ENCODE measurements at places on chromosomes 2 and 18.

- no peak for DNase-seq
Measured at GRCh38 chr2:75074708-75075107, 116.3 kb downstream of the POLE4 start.

DNA sequence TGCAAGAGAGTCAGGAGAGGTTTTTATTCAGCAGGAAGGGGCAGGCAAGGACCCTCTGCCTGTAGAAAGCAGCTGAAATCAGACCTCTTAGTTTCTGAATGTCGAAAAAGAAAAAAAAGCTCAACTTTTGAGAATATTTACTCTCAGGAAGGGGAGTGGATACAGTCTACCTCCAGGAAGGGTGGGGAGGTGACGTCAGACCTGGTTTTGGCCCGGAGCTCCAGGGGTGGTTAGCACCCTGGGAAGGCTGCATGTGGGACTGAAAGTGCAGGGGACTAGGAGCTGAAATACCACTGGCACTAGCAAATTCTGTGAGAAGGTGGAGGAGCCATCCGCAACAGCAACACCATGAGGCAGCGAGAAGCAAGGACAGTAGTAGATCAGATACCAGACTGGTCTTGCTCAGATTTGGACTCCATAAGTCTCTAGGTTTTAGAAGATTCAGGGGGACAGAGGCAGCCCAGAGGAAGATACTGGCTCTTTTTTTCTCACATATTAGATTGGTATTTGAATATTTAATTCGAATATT, 19.8 kb downstream of the MC2R start:
- DNase-seq: no peak

DNA sequence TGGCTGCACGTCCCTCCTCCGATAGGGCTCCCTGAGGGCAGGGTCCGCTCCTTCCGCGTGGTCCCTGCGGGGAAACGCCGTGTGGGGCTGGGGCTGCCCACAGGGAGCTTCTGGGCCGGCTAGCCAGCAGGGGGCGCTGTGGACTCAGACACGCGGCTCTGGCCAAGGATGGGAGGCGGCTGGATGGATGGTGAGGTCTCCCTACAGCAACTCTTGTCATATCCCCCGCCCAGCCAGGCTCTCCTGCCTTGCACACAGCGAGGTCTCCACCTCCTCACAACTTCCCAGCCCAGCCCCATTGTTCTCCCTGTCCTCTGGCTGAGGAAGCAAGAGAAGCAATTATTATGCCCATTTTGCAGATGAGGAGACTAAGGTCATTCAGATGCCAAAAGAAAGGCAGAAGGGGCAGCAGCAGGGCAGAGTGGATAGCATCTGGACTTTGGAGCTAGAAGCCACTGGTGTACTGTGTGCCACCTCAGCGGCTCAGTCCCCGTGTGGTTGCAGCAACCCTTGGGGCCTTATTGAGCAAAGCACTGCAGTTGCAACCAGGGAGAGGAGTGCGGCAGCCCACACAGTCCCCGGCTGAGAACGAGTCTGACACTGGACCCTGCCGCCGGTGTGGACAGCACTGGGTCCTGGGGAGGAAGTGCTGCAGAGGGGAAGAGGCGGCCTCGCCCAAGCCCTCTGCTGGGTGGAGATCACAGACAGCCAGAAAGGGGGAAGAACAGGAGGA, 99.0 kb downstream of the ZFP36L2 start:
- DNase-seq: peak; percentile 85

- no peak for DNase-seq
Measured at GRCh38 chr2:143177096-143177786, 48.0 kb downstream of the ARHGAP15 start.

DNA sequence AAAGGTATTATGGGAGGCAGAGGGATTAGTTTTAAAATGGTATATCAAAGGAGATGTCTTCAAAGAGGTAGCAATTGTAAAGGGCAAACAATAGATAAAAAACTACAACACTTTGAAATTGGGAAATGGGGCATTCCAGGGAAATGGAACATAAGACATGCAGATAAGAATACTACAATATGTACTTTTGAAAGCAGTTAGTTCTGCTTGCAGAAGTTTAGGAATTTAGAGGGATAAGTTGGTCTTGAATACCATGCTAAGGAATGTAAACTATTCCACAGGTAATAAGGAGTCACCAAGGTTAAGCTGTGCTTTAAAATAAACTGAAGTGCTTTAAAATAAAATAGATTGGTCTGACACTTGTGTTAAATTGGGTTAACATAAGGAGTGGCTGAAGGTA, 571.7 kb upstream of the ACVR2A start:
- DNase-seq: no peak

- no peak for DNase-seq
Measured at GRCh38 chr2:126446106-126446695, 209.8 kb upstream of the GYPC start.

- no peak for DNase-seq
Measured at GRCh38 chr18:55252901-55253300, 293.6 kb upstream of the CCDC68 start.

GRCh38 chr2:146587291-146587713, 1257.5 kb upstream of the ACVR2A start:
- DNase-seq: no peak

- no peak for DNase-seq
Measured at GRCh38 chr2:179995741-179996515, 11.2 kb downstream of the CWC22 start.

- DNase-seq: no peak
Measured at GRCh38 chr18:63775166-63775730, at the start of gene SERPINB7. Gene SERPINB7 (plus strand): TSS chr18:63775418. CDS start chr18:63782373, 6,955 bp downstream.

DNA sequence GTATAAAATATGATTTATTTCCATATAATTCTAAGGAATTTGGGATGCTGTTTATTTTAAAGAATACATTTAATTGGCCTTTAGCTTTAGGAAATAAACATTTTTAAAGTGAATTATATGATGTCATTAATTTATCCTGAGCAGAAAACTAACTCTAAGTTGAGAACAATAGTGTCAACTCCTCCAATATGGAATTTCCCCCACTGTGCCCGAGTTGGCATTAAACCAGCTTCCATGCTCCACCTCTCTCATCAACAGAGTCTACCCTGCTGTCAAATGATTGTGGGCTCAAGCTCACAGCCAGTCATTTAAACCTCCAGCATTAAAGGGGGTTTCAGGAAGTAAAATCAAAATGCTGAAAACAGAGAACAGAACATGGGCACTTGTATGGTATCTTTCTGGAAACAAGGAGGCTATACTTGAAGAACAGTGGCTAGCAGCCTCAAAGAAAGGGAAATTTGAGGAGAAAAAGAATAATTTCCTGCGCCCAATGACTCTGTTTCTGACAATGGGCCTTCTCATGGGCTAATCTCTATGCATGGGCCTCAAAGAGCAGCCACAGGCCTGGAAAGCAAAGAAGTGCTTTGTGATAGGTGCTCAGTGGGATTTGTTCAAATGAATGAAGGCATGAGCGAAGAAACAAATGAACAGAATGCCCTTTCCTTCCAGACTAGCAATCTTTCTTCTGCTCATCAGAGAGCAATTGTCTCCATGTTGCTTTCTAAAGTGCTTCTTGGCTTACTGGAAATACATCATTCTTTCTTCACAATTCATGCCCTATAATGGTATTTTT, 252.8 kb downstream of the MTX2 start:
- DNase-seq: no peak

- DNase-seq: no peak
Measured at GRCh38 chr2:160156665-160157064, 43.4 kb downstream of the ITGB6 start.

GRCh38 chr2:24576146-24576545, 85.1 kb downstream of the NCOA1 start:
- no peak for DNase-seq

DNA sequence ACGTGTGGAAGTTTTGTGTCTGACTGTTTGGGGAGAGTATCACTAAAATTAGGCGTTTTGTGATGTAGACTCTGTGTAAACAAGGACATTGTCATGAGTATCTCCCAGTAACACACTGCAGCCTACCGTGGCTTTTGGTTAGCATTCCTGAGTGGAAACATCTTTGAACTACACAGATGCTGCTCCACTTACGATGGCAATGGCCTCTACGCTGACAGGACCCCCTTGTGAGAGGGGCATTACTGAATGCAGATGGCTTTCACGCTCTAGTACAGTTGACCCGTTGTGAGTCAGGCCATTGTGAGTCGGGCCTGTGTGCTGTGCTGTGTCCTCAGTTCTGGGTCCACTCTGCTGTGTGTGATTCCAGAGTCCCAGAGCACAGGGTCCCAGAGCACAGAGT, 34.4 kb upstream of the ADNP2 start:
- no peak for DNase-seq

- no peak for DNase-seq
Measured at GRCh38 chr2:183079139-183079775, 710 bp downstream of the DUSP19 start.

- no peak for DNase-seq
Measured at GRCh38 chr2:23734416-23734815, 192.5 kb downstream of the ATAD2B start.

DNA sequence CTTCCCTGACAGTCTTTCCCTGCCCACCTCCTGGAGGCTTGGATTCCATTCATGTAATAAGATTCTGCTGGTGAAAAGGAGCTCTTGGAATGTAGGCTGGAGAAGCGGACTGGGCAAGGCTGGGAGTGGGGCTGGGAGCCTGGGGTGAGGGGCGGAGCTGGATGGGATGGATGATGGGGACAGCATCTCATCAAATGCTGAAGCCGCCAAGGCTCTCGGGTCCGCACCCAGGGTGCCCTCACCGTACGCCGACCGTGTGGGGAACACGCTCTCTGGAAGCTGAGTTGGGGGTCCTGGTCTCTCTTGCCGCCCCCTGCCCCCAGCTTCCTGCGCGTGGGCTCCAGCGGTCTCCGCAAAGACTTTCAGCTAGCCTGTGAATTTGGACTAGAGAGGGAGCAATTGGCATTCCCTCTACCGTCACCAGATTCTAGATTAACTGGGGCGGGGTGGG, 9.1 kb downstream of the RAX start:
- DNase-seq: no peak

DNA sequence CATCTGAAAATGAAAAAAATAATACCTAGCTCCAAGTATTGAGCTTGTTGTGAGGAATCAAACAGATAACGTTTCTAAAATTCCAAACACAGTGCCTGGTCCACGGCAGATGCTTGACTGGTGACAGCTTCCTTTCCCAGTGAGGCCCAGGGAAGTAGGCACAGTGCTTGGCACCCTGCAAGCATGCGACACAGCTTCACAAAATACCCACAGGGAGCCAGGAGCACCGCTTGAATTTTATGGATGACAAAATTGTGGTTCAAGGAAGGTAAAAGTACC, 205.1 kb upstream of the TNP1 start:
- no peak for DNase-seq

DNA sequence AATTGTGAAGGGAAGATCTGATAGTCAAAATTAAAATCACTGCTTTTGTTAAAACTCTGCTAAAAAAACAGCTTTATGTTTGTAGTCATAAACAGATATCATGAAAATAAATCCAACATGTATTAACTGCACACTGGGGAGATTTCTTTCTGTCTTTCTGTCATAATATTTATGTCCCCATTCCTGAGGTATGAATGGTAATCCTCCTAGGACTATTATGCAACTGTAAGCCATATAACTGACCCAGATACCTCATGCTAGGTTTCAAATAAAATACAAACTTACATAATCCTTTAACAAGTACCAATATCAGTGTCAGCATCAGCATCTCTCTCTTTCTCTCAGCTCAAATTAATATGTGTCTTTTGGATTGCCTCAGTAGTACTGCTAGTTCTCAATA, 18.2 kb downstream of the IFIH1 start:
- DNase-seq: no peak

GRCh38 chr2:68762665-68763064, 28.1 kb downstream of the ARHGAP25 start:
- no peak for DNase-seq

DNA sequence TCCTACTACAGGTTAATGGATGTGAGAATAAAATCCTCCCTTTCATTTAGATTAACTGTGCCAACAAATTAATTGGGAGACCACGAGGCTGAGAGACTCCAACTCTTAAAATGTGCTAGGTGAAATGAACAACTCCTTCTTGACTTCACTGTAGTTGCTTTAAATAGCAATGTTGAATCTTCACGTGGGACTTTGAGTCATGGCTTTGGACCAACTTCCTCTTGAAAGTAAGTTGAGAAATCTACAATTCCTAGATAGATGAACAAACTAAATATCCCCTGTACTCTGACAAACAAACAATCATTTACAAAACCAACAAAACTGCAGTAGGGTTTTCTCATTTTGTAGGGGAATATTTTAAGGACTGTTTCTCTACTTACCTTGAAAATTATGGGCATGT, 291.9 kb upstream of the SPRED2 start:
- DNase-seq: no peak

GRCh38 chr2:200615247-200615646, 29.4 kb downstream of the AOX1 start:
- no peak for DNase-seq

DNA sequence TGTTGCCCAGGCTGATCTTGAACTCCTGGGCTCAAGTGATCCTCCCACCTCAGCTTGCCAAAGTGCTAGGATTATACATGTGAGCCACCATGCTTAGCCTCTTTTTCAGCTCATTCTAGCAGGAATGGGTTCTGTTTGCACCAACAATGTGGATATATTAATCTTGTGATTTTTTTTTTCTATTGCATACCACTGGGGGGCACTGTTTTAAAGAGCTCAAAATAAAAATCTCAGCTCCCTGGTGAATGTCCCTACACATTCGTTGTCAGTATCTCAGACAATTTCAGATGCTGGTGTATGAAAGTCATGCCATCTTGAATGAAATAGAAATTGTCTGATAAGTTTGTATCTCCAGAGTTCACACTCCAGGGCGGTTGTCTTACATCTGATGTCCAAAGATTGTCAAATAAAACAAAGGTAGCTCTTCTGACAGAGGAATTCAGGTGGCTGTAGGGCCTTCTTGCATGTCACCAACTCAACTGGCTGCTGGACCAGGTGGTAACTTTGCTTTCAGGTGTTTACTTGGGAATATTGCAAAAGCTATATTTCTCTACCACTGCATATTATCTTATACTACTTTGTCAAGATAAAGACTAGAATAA, 3.1 kb upstream of the MATN3 start:
- DNase-seq: no peak

DNA sequence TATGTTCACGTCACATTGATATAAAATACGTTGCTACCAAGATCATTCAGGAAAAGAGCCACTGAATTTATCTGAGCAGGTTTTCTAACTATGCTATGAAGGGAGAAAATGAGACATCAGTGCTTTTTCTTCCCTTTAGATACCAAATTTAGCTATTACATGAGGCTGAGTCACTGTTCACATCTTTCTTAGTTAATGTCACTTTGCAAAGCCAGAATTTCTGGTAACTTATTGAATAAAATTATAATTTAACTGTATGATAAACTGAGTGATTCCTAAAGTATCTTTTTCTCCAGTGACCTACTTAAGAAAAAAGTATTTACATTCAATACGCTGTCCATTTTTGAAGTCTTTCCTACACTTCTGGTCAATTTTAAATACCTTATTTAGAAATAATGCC, 22.7 kb downstream of the C1D start:
- DNase-seq: no peak

DNA sequence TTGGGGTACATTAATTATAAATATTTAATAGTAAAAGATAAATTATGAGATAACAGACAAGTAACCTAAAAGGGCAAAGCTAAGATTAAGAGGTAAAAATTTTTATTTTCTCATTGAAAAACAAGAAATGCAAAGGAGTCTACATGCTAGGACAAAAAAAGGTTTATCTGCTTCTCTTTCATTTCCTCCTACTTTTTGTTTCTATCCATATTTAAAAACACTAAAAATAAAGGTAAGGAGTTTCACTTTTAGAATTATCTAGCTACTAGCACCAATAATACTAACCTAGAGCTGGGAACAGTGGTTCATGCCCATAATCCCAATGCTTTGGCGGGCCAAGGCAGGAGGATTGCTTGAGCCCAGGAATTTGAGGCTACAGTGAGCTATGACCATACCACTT, 1551.7 kb upstream of the SLC39A10 start:
- no peak for DNase-seq

- no peak for DNase-seq
Measured at GRCh38 chr2:27099334-27099955, 12.9 kb downstream of the KHK start.
